Left ventricle myocardium inferior (tissue), 1 donor: ENCODE measurements at places on chromosomes 6 and 20.

DNA sequence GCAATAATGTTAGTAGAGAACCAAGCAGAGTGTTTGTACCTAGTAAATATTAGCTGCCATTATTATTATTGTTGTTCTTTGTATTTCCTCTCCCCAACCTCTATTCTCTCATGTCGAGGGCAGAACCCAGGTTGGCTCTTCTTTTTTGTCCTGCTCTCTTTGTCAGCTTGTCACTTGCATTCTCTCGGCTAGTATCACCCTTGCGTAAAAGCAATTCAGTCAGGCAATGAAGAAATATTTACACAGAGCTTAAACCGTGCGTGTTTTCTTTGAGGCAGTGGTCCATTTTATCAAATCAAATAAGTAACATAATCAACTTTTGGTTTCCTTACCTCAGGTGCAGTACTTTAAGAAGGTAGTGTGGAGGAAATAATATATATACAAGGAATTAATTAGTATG is 83.9 kb downstream of the TULP4 start:
- no peak for DNase-seq

DNA sequence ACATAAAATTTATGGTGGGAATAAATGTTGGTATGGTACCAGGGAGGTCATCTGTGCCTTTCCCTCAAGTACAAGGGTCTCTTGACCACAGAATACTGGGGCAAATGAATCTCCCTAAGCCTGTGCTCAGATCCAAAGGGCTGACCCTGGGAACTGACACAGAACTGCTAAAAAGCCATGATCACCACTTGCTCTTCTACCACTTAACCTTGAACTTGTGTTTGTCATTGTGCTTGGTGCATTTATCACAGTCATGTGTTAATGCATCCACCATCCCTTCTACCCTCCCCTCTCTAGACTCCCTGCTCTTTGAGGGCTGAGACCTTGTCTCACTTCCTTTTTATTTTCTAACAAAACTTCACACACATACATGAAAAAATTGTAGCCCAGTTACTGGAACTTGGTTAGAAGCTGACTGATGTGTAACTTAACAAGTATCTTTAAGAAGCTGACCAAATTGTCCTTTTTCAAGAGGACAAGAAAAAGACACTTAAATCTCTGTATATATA is 46.1 kb upstream of the PBOV1 start:
- DNase-seq = no peak

DNA sequence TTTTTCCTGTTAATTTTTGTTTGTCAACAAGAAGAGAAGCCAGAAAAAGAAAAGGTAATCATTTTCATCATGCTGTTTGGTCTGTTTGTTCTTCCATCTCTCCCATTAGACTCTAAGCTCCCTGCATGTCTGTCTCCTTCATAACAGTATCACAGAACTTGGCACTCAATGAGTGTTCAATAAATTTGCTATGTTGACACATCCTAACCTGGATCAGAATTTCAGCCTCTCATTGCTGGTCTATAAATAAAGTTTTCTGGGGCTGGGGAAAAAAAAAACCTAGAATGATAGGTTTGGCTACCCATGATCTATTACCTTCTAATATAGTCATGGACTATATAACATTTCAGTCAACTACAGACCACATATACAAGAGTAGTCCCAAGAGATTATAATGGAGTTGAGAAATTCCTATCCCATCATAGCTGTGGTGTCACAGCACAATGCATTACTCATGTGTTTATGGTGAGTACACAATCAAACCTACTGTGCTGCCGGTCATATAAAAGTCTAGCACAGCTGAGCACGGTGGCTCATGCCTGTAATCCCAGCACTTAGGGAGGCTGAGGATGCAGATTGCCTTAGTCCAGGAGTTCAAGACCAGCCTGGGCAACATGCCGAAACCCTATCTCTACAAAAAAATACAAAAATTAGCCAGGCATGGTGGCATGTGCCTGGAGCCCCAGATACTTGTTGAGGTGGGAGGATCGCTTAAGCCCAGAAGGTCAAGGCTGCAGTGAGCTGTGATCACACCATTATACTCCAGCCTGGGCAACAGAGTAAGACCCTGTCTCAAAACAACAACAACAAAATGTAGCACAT is 5.9 kb downstream of the NUDT3 start:
- no peak for DNase-seq

DNA sequence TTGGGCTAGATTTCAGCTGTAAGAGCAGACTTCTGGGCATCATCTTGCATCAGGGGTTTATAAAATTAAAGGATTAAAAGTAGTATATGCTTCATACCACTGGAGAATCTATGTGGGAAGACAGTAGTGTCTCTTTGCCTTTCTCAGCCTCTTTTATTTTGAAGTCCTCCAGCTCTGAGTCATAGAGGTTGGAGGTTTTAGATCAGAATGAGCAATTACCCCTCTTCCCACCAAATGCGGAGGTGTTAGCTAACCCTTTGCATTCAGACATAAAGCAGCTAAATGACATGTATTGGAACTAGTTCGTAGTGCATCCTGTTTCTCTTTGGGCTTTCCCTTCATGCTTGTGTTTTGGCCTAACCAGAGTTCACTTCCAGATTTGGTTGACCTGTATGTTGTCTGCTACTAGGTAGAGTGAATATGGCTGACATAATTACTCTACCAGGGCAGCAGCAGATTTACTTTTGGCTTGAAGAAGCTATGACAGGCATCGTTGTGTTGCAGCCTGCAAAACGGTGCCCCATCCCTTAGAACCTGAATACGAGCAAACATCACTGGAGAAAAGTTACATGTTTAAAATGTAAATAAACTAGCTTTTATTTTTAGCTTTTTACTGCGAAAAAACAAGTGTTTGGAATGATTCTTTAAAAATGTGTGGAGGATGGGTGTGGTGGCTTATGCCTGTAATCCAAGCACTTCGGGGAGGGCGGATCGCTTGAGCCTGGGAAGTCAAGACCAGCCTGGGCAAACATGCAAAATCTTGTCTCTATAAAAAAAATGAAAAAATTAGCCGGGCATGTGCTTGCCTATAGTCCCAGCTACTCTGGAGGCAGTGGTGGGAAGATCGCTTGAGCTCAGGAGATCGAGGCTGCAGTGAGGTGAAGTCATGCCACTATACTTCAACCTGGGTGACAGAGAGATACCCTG is 82.2 kb downstream of the MYO6 start:
- DNase-seq = no peak

- no peak for DNase-seq
Measured at GRCh38 chr20:3067139-3068014, 4.0 kb upstream of the OXT start.

DNA sequence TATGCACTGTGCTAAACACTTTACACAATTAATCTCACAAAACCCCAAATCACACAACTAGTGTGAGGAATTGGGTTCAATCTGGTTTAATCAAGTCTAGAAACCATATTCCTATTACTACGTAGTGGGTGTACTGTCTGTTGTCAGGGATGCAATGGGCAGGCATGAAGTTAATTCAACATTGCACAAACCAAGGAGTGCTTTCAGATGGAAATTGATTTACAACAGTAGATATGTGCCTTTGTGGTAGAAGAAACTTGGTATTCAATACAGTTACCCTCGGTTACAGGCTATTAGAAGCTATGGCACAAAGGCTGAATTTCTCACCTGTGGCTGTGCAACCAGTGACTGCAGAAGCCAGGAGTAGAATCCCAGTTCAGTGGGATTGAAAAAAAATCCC is 157.8 kb downstream of the CLIC5 start:
- DNase-seq = no peak
